ENCODE measurements at places on chromosomes 12 and 14.

- no peak for DNase-seq
Observed at GRCh38 chr12:47222520-47223030, 142.8 kb upstream of the AMIGO2 start.

GRCh38 chr14:26761532-26761931 is 163.7 kb upstream of the NOVA1 start:
- no peak for DNase-seq

- DNase-seq: no peak
Observed at GRCh38 chr12:67698672-67699581, 50.4 kb downstream of the DYRK2 start.

DNA sequence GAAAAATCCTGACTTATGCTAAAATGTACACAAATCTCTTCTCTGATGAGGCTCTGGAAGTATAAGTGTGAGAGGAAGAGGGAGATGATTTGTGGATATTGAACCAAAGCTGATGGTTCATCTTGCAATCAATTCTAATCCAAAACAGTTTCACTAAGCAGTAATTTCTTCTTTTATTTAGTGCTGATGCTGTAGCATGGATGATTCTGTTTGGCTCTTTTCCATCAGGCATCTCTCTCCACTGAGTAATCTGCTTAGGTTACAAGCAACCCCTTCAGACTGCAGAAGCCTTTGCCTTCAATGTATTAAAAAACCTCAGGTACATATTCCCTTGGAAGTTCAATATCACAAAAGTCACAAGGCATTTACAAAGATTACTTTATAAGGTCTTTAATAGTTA is 159.1 kb upstream of the CCDC198 start:
- DNase-seq: no peak

GRCh38 chr14:60981633-60982455 is 799 bp downstream of the SLC38A6 start:
- DNase-seq: no peak

- no peak for DNase-seq
Observed at GRCh38 chr12:110227138-110227537, 53.9 kb upstream of the ATP2A2 start.

- no peak for DNase-seq
Observed at GRCh38 chr12:119440803-119441360, 106.4 kb downstream of the CCDC60 start.

DNA sequence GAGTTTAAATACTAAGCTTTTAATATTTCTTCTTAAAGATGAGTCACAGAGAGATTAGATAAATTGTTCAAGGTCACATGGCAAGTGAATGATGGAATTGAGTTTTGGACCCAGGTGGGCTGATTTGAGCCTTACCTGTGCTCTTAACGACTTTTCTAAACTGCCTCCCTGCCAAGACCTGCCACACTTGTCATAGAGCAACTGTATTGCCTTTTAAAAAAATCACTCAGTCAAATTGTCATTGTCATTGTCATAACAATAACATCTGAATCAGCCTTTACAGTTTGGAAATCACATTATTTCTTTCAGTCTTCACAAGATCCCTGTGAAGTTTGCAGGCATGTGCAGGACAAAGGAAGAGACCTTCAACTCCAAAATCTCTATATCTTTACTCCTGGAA is 25.7 kb downstream of the SLC4A8 start:
- no peak for DNase-seq

GRCh38 chr12:107027636-107028053 is 40.7 kb upstream of the MTERF2 start:
- peak; percentile 51 for DNase-seq

DNA sequence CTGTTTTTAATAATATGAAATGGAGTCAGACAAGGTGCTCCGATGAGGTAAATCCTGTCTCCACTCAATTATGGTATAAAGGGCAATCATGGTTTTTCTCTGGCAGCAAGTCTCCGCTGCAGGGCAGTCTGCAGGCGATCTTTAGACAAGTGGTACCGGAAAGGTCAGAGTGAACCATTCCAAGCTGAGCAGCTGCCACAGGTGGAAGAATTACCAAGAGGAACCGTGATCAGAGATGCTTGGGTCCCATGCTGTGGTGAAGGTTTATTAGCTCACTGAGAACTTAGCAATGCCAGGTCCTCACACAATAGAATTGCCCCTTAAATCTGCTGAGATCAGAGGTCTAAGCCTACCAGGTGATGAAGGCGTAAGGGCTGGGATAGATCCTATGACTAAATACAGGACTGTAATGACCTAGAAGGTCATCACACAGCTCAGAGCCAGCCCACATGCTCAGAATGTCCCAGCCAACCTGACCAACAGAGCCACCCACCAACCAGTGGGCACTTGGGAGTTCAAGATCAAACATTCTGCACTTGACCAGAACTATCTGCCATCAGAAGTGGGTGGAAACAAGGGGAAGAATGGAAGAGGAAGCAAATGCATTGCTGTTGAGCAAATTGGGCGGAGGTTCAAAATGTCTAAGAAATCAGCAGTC is 175.2 kb upstream of the BCL2L14 start:
- no peak for DNase-seq

DNA sequence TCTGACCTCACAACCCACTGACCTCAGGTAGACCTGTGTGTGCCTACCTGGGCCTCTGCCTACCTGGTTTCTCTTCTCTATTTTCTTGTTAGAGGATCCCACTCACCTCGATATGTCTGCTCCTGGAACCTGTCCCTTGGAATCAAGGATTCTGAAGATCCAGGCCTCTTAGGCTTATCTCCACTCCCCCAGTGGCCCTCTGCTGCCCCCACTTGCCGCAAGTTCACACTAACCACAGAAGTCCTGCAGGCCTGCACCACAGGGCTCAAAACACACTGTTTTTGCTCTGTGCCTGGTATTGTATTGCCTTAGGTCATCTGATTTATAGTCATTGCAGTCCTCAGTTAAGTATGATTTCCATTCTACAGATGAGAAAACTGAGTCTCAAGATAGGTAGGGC is 15.3 kb upstream of the NRXN3 start:
- no peak for DNase-seq

- no peak for DNase-seq
Observed at GRCh38 chr14:101407328-101407727, 154.0 kb upstream of the DIO3 start.

DNA sequence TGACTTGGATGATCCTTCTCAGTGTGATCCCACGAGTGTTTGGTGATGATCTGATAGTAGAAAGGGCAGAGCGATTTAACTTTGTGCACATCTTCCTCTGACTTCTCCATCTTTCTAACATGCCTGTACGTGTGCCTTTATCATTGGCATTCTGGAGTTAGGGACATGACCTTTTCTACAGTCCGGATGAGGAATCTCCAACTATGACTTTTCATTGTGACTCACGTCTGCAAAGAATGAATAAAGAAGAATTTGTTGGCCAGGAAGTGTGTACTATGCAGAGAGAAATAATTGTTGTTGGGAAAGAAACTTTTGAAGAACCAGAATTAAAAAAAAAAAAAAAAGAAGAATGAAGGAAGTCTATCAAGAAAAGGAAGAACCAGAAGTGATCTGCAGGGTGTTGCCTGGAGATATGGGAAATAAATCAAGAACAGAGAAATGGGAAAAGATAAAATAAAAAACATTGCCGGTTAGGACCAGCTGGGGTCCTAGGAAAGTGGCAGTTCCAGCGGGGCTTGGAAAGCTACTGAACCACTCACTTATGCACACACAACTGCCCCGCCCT is 25.3 kb downstream of the PPFIBP1 start:
- DNase-seq: no peak

DNA sequence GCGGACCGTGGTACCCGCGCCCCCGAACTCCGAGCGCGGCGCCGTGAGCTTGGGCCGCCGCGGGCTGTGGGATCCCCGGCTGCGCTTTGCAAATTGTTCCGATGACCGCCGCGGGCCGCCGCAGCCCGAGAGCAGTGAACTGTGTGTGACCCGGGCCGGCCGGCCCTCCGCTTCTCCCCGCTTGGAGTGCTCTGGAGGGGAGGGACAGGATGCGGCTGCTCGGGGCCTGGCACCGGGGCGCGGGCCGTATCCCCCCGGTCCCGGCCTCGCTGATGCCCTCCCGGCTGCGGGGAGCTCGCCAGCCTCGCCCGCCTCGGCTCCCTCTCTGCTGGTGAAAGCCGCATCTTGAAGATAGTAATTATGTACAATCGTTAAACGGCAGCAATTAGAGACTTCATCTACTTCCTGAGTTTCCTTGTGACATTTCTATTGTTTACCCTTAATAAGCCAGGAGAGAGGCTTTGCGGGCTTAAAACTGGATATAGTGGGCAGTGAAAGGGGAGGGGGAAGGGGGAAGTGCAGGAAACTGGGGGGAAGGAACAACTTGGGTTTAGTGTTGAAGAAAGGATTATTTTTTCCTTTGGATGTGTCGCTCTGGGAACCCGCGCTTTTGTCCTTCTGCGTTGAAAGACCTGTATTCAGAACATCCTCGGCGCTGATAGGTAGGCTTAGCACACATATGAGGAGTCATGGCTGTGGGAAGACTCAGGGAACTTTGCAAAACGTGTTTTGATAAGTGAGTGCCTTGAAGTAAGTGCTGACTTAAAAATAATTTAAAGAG is 1.2 kb downstream of the PELI2 start:
- no peak for DNase-seq

GRCh38 chr12:95624589-95624988 is 73.3 kb upstream of the USP44 start:
- DNase-seq: no peak

DNA sequence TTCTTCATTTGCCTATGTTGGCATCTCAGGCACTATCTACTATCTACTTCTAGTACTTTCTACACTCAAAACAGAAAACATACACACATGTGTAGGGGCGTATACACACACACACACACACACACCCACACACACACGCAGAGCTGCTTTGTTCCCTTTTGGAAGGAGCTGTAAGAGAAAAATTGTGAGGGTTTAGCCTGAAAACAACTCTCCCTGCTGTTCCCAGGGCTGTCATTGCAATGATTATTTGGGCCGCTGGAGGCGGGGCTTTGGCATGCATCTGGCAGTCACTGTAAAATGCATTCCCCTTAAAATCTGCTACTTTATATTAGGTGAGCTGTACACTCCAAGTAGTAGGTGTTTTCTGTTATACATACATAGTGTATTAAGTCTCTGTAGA is 29.1 kb upstream of the SLC38A2 start:
- DNase-seq: no peak

Data from HFF-Myc (cell line).